ENCODE measurements at places on chromosomes 2 and 18.

DNA sequence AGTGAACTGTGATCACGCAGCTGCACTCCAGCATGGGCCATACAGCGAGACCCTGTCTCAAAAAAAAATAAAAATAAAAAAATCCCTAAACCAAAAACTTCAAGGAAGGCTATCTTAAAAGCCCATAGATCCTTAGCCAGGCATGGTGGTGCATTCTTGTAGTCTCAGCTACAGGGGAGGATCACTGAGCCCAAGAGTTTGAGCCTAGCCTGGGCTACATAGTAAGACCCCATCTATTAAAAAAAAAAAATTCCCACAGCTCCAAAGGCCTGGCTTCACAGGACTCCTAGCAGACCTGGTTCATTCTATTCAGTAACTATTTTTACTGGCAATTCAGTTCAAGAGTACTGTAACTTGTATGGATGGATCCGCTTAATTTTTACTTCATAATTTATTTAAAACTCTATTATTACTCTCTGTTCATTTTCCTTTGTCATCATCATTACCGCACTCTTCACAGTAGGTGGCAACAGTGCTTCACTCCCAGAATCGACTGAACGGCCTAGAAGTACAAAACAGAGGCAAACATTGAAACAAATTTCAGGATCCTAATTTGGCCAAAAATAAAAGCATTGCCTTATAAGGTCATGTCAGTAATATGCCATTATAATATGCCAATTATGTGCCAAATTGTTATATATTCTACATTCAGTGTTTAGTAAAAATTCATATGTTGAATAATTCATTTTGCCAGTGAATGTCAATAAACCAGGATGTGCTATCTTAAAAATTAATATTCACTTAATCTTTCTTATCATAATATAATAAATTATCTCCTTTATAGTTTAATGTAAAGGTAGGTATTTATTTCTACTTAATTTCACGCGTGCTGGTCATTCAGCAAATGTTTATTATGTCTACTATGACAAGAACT lies 14.3 kb upstream of the STAM2 start:
- peak; percentile 8 for DNase-seq

- DNase-seq: no peak
These were observed 82.0 kb upstream of the RGPD5 start for GRCh38 chr2:109712123-109712449.

DNA sequence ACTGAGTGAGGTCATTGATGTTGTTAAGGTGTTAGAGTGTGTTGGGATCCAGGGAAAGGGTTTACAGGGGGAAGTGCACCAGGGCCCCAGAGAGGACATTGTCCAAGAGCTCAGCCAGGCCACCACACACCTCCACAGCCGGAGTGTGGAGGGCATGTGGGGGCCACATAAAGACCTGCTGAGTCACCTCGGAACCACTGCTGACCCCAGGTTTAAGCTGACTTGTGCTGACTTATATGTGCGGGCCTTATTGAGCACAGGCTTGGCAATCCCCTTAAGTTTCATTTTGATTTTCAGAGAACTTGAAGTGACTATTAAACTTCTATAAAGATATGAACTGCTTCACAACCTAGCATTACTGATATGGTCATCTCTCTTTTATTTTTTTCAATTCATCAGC lies 166.2 kb upstream of the MAP3K20 start:
- DNase-seq: no peak

DNA sequence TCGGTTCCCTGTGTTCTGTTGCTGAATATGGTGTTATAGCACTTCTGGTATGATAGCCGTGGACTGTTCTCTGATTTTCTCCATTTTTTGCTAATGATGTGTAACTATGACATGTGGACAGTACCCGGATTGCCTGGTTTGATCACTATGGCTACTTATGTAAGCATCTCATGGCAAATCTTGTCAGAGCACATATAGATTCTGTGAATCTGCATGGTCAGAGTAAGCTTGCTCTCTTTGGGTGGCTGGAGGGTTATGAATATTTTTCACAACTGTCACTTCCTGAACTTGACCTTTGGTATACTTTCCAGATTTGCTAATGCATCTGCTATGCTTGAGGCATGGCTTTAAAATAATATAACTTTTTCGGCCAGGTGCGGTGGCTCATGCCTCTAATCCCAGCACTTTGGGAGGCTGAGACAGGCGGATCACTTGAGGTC lies 36.8 kb upstream of the ATP8B1 start:
- no peak for DNase-seq

- peak; percentile 37 for DNase-seq
These were observed 423.3 kb downstream of the LPIN1 start for GRCh38 chr2:12169721-12170120.

GRCh38 chr2:24175631-24176187 lies 856 bp downstream of the FAM228A start:
- DNase-seq: no peak
